ENCODE measurements at places on chromosomes 16 and 17.

- DNase-seq, result no peak
Observed at GRCh38 chr17:66379996-66380395, 77.6 kb downstream of the PRKCA start.

- no peak for DNase-seq
Observed at GRCh38 chr17:12021623-12022140, 1.0 kb downstream of the MAP2K4 start.

GRCh38 chr16:71526111-71526631, at the start of gene CHST4:
TSS of gene CHST4 (plus strand) at chr16:71526426. CDS start at chr16:71536678, 10,252 bp downstream.
- DNase-seq, result peak; percentile 31

- DNase-seq, result no peak
Observed at GRCh38 chr16:58537124-58537906, 22.0 kb downstream of the SETD6 start.

DNA sequence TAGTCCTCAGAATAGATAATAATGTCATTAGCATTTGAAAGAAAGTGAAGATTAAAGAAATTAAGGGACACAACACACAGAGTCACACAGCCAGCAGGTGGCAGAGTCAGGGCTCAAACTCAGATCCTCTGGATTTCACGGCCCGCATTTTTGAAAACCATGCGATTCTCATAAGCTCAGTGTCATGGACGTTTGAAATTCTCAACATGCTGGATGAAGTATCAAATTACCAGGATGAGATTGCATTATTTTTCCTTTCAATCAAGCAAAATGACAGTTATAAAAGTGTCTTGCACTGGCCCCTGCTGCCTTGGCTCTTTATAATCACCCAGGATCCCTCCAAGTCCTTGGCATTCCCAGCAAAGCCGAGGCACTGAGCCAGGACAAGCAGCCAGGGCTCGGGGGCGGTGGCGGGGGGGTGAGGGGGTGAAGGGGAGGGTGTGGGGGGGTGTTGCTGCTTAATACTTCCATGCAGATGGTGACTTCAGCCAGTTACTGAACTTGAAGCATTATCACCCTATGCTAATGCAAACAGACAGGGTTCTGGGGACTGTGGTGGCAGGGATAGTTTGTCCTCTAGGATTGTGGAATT, 6.6 kb upstream of the BMERB1 start:
- peak; percentile 76 for DNase-seq

GRCh38 chr17:924711-925475, 54.7 kb downstream of the NXN start:
- DNase-seq, result no peak

DNA sequence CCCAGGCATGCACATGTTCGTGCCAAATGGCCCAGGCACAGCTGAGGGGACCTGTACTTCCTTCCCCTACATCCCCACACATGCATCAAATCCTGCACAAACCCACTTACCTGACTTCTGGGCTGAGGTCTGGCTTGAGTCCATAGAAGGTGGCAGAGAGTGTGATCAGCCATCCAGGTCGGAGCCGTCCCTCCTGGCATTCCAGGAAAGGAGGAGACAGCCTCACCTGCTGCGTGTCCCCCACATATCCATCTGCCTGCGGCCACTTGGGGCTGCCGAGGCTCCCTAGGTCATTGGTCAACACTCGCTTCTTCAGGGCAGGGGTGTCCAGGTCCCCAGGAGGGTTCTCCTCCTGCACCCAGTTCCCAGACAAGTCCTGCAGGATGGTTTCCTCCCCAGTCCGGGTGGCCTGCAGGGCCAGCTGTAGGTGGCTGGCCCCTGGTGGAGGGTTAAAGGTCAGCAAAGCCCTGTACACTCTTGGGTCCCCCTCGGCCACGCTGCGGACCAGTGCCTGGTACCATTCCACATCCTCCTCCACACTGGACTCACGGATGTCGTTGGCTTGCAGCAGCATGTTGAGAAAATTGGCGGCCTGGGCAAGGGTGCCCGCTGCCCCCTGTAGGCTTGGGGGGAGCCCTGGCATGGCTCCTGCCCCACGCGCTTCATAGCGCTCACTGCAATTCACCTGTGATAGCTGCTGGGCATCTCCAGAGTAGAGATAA, 709 bp downstream of the GPR179 start:
- DNase-seq, result no peak

DNA sequence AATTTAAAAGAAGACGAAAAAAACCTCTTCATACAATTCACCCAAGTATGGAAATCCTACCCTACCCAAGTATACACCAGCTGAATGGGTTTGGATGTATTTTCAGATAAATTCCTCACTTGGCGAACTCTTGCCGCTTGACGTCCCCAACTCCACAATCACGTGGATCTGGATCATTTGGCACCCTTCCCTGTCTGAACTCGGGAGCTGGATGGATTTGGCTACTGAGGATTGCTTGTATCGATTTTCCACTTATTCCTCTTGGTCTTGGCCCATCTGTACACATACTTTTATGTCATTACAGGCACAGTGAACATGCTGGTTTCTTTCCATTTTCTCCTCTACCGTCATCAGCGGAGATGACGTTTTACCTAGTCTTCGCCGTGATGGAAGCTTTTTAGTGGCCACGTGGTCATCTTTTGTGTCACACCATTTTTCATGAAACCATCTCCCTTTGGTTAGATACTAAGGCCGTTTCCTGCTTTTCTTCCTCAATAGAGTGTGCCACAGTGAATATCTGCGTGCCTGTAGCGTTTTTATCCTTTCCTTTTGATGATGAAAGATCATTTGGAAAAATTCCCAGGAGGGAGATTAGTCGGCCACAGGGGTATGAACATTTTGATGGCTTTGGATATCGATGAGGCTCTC, 47.1 kb downstream of the CMIP start:
- no peak for DNase-seq

- DNase-seq, result no peak
Observed at GRCh38 chr16:86712158-86713009, 134.0 kb downstream of the FOXL1 start.

- no peak for DNase-seq
Observed at GRCh38 chr16:69741519-69741918, 13.2 kb downstream of the NOB1 start.

GRCh38 chr16:72018470-72018869, 9.9 kb downstream of the DHODH start:
- no peak for DNase-seq

DNA sequence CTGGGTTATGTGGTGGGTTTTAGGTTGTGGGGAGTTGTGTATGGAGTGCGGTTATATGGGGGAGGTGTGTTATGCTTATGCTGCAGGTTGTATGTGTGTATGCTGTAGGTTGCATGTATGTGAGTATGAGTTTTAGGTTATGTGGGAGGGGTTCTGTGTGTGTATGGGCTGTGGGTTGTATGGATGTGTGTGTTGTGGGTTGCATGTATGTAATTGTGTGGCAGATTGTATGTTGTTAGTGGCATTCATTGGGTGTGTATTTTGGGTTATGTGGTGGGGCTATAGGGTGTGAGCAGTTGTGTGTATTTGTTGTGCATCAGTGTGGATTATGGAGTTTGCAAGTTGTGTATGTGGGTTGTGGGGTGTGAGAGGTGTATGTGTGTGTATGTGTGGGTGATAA, 277.4 kb downstream of the NPIPA8 start:
- no peak for DNase-seq

DNA sequence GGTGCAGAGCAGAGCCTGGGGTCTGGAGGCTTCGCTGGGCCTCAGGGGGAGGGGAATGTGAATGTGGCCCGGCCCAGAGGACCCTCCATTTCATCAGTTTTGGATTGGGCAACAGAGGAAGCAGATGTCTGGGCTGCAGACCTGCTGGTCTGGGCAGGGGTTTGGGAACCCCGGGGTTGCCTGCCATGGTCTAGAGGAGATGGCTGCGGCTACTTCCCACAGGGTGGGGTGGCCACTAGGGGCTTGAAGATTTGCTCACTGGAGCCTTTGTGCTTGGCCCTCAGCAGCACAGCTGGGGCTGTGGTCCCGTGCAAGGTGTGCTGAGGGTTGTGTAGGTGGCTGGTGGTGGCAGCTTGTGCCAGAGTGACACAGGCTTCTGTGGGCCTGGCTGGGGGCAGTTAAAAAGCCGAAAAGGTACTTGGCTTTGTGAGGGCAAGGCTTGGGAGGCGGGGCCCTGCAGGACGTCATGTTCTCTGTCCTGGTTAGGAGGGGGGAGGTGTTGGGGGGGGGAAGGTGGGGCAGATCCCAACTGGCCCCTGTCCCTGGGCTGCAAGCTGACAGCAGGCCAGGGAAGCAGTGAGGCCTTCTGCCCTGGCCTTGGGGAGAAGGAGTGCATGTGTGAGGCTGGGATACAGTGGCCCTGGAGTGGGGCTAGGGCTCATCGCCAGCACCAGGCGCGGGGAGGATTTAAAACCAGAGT, 98.0 kb downstream of the KPNA2 start:
- DNase-seq, result no peak

DNA sequence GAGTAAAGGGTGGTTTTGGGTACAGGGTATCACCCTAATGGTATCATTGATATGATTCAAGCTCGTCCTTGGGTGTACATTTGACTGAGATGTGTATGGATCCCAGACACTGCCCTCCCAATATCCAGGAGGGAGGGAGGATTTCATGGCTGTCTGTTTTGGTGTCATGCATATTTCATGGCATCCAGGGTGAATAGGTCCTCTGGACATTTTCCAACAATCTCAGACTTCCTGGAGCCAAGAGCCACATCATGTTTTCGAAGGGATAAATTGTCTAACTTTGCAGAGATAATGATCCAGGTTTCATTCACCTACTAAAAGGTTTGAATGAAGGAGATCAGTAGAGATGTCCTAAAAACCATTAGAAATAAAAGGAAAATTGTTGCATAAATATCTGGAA, 431.9 kb downstream of the SHISA9 start:
- DNase-seq, result no peak

DNA sequence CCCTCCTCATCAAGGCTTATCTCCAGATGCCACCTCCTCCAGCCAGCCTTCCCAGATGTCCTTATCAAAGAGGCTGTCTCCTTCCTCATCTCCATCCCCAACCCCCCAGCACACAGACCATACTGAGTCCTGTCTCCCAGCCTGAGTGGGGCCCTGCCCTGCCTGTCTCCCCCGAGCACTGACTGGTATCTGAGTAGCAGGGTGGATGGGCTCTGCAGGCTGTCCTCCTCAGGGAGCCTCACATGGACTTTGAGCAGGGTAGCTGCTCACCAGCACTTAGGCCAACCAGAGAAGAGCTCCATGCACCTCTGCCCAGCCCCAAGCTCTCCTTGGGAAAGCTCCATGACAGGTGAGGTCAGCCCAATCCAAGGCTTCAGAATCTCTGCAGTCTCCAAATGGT, 20.0 kb upstream of the ITGA3 start:
- no peak for DNase-seq

GRCh38 chr16:66207139-66207882, 159.2 kb upstream of the CDH5 start:
- DNase-seq, result no peak

DNA sequence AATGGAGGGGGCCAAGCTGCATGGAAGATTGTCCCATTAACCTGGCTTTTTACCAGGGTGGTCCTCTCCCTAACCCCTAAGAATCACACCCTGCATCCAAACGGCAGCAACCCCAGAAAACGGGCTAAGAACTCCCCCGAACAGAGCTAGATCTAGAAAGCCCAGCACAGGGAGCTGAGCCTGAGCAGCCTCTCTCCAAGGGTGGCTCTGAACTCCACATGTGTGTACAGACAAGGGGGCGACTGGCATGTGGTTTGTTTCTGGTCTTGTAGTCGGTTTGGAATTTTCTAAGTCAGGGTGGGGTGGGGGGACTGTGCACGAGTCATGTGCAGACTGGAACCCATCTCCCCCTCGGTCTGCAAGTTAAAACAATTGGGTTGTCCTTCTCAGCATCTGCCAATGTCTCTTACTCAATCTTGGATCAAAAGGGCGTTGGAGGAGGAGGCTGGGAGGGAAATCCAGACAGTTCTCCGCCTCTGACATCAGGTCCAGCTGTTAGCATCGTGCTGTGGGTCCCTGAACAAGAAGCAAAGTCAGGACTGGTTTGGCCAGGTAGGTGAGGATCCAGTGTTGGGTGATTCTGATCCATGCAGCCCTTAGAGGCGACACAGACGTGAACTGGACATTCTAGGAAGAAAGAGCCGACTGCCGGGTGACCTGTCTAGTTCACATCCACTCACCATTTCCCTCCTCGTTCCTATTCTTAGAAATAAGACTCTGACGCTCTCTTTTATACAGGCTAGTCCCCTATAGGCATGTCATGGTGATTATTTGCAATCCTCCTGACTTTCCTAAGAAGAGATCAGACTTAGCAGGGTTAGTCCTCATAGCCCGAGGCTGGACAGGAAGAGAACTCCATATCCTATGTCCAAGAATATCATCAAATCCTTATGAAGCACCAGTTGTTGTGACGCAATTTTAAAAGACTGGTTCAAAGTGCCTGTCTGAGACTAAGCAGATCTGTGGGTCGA, 381.8 kb downstream of the SOX9 start:
- no peak for DNase-seq

DNA sequence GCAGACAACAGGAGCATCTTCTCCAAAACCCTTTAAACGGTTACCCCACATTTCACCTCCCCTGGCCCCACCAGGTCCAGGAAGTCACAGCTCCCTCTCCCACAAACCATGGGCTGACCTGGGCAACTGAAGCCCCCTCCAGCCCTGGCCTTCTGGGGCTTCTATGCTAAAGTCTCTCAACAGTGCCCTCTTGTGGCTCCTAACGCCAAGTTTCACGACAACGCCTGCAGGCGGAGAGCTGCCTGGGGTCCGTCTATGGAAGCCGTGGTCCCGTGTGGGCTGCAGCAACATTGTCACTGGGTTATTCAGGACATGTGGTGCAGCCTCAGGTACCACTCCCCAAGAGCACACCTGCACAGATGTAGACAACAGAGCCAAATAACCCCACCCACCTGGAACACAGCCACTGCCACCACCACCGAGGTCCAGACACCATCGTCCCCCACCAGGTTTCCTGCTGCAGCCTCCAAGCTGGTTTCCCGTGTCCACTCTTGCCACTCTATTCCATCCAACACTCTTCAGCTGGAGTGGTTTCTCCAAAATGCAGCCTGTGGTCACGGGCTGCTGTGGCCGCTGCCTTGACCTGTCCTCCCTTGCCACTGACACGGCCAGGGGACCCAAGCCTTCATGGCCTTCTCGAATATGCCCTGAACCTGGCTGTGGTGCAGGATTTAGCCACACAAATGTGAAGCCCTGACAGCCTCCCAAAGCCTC, 19.1 kb downstream of the C16orf95 start:
- no peak for DNase-seq
